ENCODE measurements at places on chromosomes 2 and 18. TPM values are rescaled to one million over a fixed set of nuclear protein-coding genes. Genes with fewer than 3 reads are reported as not detected.

PECR gene
- total RNA-seq, result 4.8 TPM

TNFRSF11A gene
- total RNA-seq, result 0.84 TPM

RGPD6 gene
- total RNA-seq, result 27.7 TPM

CCDC138 gene
- 1.5 TPM for total RNA-seq

CD226 gene
- 0.32 TPM for total RNA-seq

TP53I3 gene
- 2.0 TPM for total RNA-seq

CLEC4F gene
- 0.36 TPM for total RNA-seq

KLHL41 gene
- total RNA-seq, result 3,179 TPM

FRZB gene
- total RNA-seq, result 3.7 TPM

NXPH2 gene
- not detected for total RNA-seq

COL5A2 gene
- total RNA-seq, result 3.9 TPM

STPG4 gene
- not detected for total RNA-seq

LBX2 gene
- total RNA-seq, result 0.36 TPM

UBXN4 gene
- total RNA-seq, result 73.3 TPM

EPHA4 gene
- total RNA-seq, result 5.9 TPM

GLI2 gene
- total RNA-seq, result 2.4 TPM

REG1B gene
- total RNA-seq, result 0.38 TPM

TNFAIP6 gene
- 1.4 TPM for total RNA-seq

BBS5 gene
- total RNA-seq, result 8.1 TPM

MARCO gene
- 1.6 TPM for total RNA-seq

PLEKHH2 gene
- 0.75 TPM for total RNA-seq

ANKRD29 gene
- total RNA-seq, result 0.75 TPM

HYCC2 gene
- total RNA-seq, result 7.6 TPM

SULT1C4 gene
- total RNA-seq, result 0.52 TPM
